Suppressor macrophage treated with lipopolysaccharide for 4 hours (primary cell): ENCODE measurements at places on chromosomes 16 and 17.

DNA sequence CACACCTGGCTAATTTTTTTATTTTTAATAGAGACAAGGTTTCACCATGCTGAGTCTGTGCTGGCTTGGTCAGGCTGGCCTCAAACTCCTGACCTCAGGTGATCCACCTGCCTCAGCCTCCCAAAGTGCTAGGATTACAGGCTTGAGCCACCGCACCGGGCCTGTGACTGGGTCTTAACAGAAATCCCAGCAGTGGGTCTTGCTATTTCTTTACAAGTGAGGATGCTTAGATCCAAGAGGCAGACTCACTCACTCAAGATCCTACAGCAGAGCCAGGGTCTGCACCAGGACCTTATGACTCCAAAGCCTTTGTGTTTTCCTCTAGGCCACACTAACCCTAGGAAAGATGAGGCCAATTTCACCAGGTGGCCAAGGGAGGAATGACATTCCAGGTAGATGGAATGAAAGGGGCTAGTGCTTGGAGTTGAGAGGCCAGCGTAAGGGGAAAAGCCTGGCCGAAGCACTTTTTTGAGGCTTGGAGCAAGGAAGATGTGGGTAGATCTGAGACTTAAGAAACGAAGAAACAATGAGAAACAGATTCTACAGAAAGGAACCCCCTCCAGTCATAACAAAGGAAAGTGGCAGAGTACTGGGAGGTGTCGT lies 5.7 kb upstream of the STAT5A start:
- DNase-seq, result no peak

GRCh38 chr17:45775148-45775547 lies 9.0 kb upstream of the CRHR1 start:
- DNase-seq, result no peak

DNA sequence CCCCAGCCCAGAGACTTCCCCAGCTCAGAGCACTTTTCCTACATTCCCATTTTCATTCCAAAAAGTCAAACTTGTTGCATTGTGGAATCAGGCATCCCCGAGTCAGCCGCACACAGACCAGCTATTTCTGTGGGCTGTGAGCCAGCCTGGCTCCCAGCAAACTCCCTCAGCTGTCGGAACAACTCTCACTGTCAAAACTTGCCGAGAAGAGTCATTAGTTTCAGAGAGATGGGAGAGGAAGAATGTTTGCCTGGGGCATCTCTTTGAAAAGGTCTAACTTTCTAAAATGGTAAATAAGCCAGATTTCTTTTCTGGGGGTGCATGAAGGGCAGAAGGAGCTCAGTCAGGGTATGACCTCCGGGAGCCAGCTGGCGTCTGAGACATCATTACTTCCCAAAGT lies 280.0 kb downstream of the TMEM114 start:
- DNase-seq, result no peak

DNA sequence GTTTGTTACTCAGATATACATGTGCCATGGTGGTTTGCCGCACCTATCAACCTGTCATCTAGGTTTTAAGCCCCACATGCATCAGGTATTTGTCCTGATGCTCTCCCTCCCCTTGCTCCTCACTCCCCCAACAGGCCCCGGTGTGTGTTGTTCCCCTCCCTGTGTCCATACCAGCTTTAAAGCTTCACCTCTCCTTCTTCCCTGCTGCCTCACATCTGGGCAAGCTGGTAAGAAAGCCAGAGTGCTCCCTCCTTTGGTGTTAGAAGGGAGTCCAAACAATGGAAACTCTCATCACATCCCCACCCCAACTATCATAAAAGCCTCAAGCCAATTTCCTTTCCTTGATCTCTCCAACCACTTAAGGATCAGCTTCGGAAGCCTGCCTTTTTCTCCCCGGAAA lies 1115.6 kb upstream of the GOT2 start:
- DNase-seq, result no peak

GRCh38 chr17:55783684-55784245 lies 32.9 kb downstream of the PCTP start:
- DNase-seq, result peak; percentile 33

DNA sequence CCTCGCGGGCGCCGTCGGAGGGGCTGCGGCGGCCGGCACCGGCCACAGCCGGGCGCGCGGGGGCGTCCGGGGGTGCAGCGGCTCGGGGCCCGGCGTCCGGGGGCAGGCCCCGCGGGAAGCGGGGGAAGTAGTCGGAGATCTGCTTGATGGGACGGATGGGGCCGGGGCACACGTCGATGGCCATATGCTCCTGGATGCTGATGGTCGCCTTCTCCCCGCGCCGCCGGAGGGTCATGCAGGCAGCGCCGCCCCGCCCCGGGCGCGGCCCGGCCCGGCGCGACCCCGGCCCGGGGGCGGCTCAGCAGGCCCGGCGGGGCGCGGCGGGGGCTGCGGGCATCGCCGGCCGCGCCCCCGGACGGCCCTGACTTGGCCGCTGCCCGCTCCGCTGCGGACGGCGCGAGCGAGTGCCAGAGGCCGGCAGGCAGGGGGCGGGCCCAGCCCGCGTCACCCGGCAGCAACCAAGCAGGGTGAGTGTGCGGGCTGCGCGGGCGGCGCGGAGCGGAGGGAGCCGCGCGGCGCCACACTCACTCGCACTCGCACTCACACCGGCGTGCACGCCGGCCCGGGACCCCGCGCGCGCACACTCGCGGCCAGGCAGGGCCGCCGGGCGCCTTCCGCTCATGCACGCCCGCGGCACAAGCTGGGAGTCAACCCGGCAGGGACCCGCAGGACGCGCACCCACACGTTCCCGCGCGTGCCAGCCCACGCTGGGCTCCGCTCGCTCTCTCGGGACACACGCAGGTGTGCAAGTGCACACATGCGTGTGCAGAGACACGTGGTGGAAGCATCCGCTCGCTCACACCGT lies at the start of gene DOC2B:
DOC2B (minus strand) TSS at position 406 of the 805 bp plus-strand sequence; CDS start at position 235, 171 bp downstream.
- peak; percentile 54 for DNase-seq

GRCh38 chr16:21656795-21657768 lies 4.7 kb upstream of the IGSF6 start:
- peak; percentile 78 for DNase-seq

DNA sequence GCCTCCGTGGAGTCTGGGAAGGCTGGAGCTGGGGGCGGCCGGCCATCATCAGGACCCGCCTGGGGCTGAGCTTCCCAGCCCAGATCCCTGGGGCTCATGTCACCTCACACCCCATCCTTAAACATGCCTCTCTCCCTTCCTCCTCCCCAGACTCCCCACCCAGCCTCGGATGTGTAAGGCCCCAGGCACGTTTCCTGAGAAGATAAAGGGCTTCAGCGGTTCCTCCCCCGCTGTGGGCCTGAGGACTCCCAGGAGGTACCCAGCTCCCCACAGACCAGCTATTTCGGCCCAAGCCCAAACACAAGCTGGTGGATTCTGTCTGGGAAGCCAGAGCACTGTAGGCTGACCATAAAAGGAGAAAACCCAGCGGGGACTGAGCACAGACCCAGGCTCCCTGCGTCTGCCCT lies 49.2 kb downstream of the MYH11 start:
- no peak for DNase-seq

GRCh38 chr17:19703828-19704613 lies 12.4 kb downstream of the SLC47A2 start:
- DNase-seq, result no peak

DNA sequence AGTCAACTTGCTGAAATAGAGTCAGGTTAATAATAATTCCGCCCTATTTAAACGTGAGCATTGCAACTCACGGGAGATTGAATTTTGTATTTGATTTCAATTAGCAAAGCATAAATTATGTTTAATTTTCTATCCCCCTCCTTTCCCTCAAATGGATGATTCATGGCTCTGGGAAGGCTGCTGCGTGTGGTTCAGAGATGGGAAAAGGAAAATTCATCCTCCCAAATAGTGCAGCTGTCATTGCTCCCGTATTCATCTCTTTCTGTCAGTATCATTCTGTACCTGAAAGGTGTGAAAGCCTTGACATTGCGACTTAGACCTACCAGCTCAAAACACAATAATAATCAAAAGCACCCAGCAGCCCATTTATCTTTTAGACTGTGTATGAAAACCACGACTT lies 447.3 kb downstream of the HS3ST4 start:
- no peak for DNase-seq

GRCh38 chr16:89376812-89377452 lies 113.4 kb downstream of the ANKRD11 start:
- no peak for DNase-seq

- peak; percentile 48 for DNase-seq
These were observed 16.7 kb downstream of the GNGT2 start for GRCh38 chr17:49193513-49194296.

DNA sequence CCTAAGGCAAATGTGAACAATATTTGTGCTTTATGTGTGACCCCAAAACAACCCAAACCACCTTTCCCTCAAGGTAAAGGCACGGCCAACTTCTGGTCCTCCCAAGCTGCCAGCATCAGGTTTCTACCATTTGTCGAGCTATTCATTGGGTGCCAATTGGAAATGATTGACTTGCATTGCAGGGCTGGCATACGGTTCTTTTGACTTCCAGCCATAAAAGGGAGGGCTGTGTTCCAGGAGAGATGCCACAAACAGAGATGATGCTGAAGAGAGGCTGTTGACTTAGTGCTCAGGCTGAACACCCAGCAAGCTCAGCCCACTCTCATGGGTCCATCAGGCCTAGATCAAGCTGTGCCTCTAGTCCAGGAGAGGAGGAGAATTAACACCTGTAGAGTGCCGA lies 252.4 kb downstream of the GRIN2A start:
- DNase-seq, result no peak

- no peak for DNase-seq
These were observed 54.0 kb upstream of the COX10 start for GRCh38 chr17:14015271-14015670.

GRCh38 chr16:305916-306626 lies 23.1 kb downstream of the PDIA2 start:
- DNase-seq, result no peak

DNA sequence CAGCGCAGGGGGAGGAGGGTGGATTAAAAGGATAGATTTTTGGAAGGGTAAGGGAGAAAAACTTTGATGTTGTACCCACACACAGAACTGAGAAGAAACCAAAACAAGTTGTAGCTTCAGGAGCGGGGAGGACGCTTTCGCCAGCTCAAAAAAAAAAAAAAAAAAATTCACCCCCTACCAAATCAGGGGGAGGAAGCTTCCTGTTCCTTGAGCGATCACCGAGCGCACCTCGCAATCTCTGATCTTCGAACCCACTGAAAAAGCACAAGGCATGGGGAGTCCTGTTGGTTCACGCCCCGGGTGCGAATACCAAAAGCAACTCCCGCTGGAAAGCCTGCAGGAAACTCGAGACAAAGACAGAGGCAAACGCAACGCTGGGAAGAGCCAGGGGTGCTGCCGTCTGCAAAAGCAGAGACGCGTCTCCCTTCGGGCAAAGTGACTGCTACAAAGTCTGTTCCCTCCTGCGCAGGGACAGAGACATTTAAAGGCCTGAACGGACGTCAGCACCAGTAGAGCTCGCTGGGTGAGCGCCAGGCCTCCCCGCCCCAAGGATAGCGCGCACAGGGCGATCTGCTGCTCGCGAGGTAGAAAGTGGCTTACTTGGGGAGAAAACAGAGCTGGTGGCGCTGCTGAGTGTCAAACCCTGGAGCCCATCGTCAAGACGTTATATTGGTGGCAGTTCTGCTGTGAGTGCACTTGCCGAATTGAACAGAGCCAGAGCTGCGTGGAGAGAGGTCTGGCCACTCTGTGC lies 190.4 kb downstream of the USP22 start:
- no peak for DNase-seq

DNA sequence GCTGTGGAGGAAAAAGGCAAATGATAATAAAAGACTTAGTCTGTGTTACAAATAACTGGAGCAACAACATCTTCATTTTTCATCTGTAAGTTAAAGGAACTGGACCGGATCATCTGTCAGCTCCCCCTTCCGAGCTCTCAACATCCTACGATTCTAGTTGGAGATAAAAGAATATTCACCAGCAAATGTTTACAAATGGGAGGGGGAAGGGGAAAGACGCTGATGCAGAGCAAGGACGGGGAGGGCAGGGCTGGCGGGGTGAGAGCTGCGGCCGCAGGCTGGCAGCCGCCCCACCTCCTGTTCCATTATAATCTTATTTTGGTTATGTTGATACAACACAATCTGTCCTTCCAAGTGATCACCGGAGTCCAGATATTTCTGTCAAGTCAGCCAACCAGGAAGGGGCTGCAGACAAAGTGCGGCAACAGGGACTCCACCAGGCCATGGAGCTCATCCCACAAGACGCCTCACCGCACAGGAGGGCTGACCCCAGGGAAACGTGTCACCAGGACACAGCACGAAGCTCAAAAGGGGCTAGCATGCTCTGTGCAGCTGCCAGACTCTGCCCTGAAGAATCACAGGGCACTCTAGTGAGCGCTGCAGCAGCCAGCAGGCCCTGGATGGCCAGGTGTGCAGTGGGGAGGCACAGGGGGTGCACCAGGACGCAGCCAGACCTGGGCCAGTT lies 19.7 kb downstream of the FBXO31 start:
- DNase-seq, result no peak

GRCh38 chr17:78401246-78401645 lies 22.8 kb downstream of the PGS1 start:
- no peak for DNase-seq
